Mesenteric fat pad (tissue), 1 donor: ENCODE measurements at places on chromosomes 2 and 18. TPM values are rescaled to one million over a fixed set of nuclear protein-coding genes. Genes with fewer than 3 reads are reported as not detected.

GRCh38 chr2:118049140-118049815, 35.4 kb upstream of the CCDC93 start:
- DNase-seq = no peak

GRCh38 chr2:220353897-220354296, 726.5 kb downstream of the SLC4A3 start:
- DNase-seq = no peak

DNA sequence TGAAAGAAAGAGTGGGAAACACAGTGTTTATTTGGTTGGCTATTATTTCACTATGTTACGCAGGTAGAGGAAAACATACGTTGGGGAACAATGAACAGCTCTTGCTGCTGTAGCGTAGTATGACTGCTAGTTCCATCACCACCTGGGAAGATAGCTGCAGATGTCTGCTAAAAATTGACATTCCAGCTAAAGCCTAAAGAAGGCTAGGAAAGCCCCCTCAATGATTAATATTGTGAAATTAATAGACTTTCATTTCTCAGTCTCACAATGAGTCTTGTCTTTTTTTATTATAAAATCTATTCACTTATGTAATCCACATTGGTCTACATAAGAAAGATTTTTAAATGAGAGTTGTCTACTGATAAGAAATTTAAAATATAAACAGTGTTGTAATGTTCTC, 165.7 kb downstream of the CPS1 start:
- no peak for DNase-seq

DNA sequence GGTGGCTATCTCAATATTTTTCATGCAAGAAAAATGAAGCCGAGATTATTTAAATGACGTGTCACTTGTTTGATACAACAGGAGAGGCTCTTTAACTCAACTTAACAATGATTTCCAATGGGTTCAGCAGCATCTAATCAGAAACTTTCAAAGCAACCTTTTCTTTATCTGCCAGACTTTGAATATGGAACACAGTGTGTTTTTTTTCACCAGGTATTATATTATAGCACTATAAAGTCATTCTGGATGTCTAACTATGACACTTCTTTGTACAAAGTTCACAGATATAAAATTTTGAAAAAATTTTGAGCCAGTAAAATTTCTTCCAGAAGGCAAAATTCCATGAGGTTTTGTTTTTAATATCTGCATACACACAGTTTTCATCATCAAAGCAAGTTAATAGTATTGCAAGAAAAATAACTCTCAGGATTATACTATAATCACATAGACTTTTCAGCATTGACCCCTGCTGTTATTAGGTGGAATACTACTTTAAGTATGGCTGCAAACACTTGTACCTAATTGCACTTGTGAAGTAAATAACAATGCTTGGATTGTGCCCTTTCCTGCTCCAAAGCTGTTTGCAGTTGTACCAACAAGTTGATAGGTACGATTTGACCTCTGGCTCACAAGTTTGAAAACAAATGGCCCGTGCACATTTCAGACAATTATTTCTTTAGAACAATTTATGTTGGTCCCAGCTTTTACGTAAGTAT, 44.0 kb upstream of the DSG1 start:
- DNase-seq = no peak

DNA sequence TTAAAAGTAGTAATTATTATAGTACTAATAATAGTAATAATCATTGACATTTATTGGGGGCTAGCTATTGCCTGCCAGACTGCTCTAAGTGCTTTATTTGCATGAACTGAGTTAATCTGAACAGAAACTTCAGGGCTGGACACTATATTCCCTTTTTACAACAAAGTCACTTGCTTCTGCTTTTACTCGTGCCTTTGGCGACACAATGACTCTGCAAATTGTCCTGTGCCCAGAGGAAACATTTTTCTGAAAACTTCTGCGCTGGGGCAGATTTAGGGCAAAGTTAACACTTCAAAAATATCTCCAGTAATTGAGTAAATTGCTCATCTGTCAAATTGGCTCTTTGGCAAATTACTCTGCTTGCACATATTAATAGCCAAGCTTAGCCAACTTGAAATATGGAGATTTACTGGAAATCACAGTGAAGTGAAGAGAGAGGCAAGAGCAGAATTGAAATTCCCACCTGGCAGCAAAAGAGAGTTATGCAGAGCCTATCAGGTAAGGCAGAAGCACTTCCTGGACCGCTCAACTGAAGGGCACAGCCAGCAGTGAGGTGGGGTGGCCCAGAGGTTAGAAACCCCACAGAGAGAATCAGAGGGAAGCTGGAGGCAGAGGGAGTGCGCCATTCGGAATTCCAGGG, 36.3 kb downstream of the BMP10 start:
- DNase-seq = no peak

DNA sequence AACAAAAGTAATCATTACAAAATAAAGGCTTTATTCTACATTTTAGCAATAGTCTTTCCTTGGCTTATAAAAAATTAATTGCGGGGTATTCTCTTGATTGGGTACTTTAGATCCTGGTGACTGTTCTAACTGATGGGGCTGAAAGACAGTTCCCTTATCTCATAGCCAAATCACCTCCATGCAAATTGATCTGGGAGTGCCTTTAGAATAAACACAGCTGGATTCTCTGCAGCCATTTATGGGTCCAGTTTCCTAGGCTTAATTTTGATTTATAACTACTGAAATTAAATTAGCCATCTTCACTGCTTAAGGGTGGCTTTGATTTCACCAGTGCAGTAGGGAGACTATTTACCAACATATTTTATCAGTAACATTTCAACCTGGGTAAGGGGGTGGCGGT, 337.1 kb downstream of the NRXN1 start:
- DNase-seq = no peak

- DNase-seq = no peak
These were observed 65.8 kb downstream of the ALPK2 start for GRCh38 chr18:58562999-58563667.

DNA sequence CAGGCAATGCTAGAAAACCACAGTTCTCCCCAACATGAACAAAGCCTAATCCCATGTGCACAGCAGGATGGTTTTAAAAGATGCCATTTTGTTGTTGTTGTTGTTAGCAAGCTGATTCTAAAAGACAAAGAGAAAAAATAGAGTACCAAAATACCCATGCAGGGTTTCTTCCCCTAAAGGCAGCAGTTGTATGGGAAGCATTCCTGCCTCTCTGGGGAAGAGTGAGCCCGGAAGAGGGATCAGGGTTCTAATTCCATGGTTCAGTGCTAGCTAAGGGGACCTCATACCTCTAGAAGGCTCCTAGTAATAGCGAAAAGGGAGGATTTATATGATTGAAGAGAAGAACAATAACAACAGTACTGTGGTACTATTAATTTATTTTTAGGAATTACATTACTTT, 327.6 kb downstream of the DPP10 start:
- DNase-seq = no peak

DNA sequence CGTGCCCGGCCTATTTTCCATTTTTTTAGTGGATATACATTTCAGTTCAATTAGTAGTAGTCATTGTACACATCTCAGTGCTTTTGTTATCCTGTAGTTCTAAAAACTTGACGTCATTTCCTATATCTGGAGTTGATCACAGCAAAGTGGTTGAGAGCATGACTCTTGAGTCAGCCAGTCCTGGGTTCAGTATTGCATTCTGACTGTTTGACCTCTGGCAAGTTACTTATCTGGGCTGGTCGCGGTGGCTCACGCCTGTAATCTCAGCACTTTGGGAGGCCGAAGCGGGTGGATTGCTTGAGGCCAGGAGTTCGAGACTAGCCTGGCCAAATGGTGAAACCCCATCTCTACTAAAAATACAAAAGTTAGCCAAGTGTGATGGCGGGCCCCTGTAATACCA, 50.4 kb upstream of the PPM1B start:
- no peak for DNase-seq

GRCh38 chr2:239567786-239568185, 167.0 kb upstream of the HDAC4 start:
- no peak for DNase-seq

- DNase-seq = no peak
These were observed 112.0 kb upstream of the NDUFV2 start for GRCh38 chr18:8990276-8991031.

- DNase-seq = no peak
These were observed 54.9 kb upstream of the IGFBP2 start for GRCh38 chr2:216578325-216578724.

DNA sequence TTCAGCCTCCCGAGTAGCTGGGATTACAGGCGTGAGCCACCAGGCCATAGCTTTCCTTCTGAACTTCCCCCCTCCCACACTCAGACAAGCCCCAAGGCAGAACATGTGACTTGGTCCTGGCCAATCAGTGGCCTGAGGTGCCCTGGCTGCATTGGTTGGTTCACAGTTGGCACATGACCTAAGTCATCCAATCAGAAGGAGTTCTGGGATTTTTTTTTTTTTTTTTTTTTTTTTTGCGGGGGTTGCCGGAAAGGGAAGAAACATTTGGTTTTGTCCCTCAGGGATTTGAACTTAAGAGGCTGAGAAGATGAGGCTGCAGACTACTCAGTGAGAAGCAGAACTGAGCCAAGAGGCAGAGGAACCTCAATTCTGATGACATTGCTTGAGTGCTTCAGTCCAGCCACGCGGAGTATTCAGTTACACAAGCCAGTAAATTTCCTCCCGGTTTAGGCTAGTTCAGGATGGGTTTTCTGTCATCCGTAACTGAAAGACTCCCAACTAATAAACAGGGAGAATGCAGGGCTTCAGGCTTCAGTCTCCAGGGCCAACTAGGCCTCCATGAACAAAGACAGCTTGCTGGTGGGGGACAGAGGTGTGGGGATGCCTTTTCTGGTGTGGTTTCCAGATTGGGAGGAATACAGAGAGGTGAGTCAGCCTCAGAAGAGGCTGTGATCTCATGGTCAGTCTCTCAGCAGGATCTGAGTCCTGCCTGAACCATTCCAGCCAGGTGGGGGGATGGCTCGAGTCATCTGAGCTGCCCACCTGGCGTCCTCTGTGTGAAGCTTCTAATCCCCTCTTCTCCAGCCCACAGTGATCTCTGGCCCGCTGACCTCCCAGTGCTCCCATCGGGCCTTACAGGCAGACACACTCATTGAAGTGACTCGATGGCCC, 9.2 kb downstream of the PTMA start:
- DNase-seq = no peak

- DNase-seq = no peak
These were observed 10.7 kb downstream of the DBI start for GRCh38 chr2:119377294-119377992.

- DNase-seq = no peak
These were observed 8.4 kb downstream of the FLACC1 start for GRCh38 chr2:201348758-201349157.

Gene VPS54
- 22.2 TPM for total RNA-seq

Gene SP100
- 121 TPM for total RNA-seq

Gene DCC
- total RNA-seq = 0.42 TPM

Gene IL1R1
- 407 TPM for total RNA-seq

Gene EVA1A
- total RNA-seq = 0.71 TPM

Gene PSMA8
- total RNA-seq = not detected

Gene DBI
- 268 TPM for total RNA-seq
